ENCODE measurements at places on chromosomes 3 and 15. TPM values are rescaled to one million over a fixed set of nuclear protein-coding genes. Genes with fewer than 3 reads are reported as not detected.

Gene SLCO3A1
- 11.1 TPM for total RNA-seq

Gene PAQR5
- total RNA-seq, result not detected

Gene CLDN16
- total RNA-seq, result 0.09 TPM

Gene CD200R1L
- total RNA-seq, result not detected

Gene PSMD6
- 67.1 TPM for total RNA-seq

Gene PTX3
- total RNA-seq, result 216 TPM

Gene PML
- 31.9 TPM for total RNA-seq

Gene FBXW12
- 0.27 TPM for total RNA-seq

Gene C15orf39
- 8.1 TPM for total RNA-seq

Gene TM4SF4
- not detected for total RNA-seq

Gene CYP8B1
- total RNA-seq, result not detected

Gene CTXN2
- not detected for total RNA-seq

Gene MUSTN1
- total RNA-seq, result not detected

Gene CLASP2
- total RNA-seq, result 54.8 TPM

Gene NBEAL2
- total RNA-seq, result 6.4 TPM

Gene CLDN18
- not detected for total RNA-seq

Gene GAP43
- total RNA-seq, result 3.4 TPM

Gene ACTC1
- total RNA-seq, result not detected

Gene STRA6
- total RNA-seq, result 0.18 TPM

Gene FSIP1
- total RNA-seq, result 4.2 TPM

Gene SV2B
- not detected for total RNA-seq

Gene TRIM59
- total RNA-seq, result 47.8 TPM

Gene ANKRD34C
- total RNA-seq, result not detected

Gene CHST2
- total RNA-seq, result 5.0 TPM

Gene ACKR2
- total RNA-seq, result 0.41 TPM

Gene ERICH6
- total RNA-seq, result 0.41 TPM

Gene LTK
- total RNA-seq, result not detected

Gene RAD54L2
- total RNA-seq, result 19.2 TPM

Gene PAK6
- total RNA-seq, result not detected

Gene TTLL13
- total RNA-seq, result 0.09 TPM

Gene GUCA1C
- not detected for total RNA-seq

Gene ENTPD3
- 0.36 TPM for total RNA-seq

Gene SCG3
- total RNA-seq, result not detected

Gene RPL14
- 102 TPM for total RNA-seq
